ENCODE measurements at places on chromosomes 11 and 22.

DNA sequence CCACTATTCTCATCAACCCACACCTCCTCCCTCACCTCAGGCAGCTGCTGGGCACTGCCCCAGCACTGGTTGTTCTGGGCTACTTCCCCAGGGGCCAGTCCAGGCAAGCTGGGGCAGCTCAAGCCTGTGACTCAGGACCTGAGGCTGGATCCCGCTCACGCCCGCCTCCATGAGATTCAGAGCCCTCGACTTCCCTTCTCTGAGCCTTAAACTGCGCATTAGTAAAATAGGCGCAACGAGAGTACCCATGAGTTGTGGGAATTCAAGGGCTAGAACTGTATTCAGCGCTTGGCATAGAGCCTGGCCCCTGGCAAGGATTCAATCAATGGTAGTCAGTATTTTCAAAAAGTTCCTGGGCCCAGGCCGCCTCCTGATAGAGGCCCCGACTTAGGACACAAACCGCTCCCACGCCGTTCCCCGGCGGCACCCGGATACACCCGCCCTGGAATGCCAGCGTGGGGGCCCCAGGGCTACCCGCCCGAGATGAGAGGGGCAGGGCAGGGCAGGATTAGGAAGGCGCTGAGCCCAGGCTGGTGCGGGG lies 723 bp upstream of the CD82 start:
- no peak for DNase-seq

- no peak for DNase-seq
Observed at GRCh38 chr11:122741613-122742300, 86.2 kb downstream of the UBASH3B start.

- DNase-seq, result no peak
Observed at GRCh38 chr11:98625526-98625925, 395.2 kb upstream of the CNTN5 start.

DNA sequence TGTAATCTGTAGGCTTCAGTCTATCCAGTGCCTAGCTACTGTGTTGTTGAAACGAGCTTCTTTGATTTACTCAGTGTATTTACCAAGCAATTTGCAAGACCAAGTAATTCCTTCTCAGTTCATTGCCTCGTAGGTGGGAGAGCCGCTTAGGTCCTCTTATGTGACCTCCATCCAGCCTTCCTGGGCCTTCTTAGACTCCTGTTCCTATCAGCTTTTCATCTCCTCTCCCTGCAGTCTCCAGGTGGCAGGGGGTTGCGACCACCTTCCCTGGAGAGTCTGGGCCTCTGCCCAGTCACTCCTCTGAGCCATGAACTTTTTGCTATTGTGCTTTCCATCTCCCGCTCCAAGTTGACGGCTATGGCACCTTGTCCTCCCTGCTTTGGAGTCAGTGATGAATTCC lies 251.8 kb downstream of the KIRREL3 start:
- no peak for DNase-seq

DNA sequence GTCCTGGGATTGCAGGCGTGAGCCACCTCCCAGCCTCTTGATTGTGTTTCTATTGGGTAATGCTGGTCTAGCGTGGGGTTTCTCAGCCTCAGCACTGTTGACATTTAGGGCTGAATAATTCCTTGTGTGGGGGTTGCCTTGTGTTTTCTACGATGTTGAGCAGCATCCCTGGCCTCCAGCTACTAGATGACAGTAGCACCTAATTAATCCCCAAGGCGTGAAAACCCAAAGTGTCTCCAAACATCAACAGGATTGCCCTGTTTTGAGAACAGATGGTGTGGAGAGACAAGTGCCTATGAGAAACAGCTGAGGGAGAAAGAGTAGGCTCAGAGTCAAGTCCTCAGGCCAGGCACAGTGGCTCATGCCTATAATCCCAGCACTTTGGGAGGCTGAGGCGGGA lies 67.2 kb downstream of the SGSM1 start:
- no peak for DNase-seq

DNA sequence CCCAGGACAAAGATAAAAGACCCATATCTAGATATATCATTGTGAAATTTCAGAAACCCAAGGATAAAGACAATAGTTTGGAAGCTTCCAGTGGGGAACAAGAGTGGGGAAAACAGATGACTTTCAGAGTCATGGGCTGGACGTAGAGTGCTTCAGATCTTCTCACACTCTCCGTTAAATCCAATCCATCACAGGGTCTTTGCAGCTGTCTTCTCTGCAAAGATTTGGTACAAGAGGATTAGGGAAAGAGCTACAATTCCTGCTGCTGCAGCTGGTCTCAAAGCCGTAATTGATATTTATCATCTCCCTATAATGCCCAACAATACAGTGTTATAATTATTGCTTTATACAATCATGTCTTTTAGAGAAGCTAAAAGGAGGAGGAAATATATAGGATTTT lies 63.4 kb upstream of the CLPB start:
- DNase-seq, result no peak

DNA sequence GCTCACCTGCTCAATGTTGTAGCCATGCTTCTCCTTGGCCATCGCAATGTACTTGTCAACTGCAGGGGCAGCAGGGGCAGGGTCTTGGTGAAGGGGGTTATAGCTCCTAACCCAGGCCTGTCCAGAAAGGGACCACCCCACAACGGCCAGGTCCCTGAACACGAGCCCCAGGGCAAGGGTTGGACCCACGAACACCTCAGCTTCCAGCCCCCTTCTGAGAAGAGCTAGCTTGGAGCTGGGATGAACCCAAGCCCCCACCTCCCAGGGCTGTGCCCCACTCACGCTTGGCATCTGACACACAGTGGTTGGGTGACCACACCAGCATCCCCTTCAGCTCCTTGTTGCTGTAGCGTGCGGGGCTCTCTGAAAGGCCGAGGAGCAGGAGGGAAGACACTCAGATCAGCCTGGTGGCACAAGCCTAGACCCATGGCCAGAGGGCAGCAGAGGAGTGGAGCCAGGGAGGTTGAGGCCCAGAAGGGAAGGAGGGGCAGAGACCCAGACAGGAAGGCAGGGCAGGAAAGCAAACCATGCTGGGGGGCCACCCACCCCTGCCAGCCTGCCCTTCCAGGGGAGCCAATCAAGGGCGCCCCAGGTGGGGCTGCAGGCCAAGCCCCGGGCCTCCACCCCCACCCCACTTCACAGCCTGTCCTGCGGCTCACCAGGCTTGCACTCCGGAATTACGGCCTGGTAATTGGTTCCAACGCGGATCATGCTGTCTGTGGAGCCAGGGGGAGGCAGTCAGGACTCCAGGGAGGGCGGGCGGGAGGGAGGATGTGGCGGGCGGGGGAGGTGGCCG lies 1.9 kb downstream of the RCOR2 start:
- no peak for DNase-seq

DNA sequence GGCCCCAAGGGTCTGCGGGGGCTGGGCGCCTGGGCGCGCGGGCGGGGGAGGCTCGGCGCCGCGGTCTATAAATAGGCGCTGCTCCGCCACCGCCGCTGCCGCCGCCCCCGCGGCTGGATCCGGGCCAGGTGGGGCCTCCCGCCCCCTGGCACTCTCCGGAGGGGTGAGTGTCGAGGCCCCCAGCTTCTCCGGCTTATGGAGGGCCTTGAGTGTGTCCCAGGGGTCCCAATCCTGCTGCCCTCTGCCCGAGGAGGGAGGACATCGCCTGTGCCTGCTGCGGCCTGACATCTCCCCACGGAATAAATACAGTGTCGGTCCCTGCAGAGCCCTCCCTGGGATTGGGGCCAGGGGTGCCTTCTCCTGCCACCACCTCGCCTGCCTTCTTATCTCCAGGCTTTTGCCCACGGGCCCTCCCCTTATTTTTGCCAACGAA lies 4.3 kb upstream of the GP1BB start:
- no peak for DNase-seq

GRCh38 chr11:65422633-65423515 lies at the start of gene NEAT1:
NEAT1 (plus strand) TSS chr11:65422798.
- peak; percentile 99 for DNase-seq

GRCh38 chr11:109677876-109678275 lies 255.9 kb downstream of the C11orf87 start:
- DNase-seq, result no peak

- DNase-seq, result no peak
Observed at GRCh38 chr11:73530109-73530508, 67.8 kb downstream of the FAM168A start.

GRCh38 chr11:112785719-112786118 lies 175.5 kb upstream of the NCAM1 start:
- DNase-seq, result no peak

GRCh38 chr11:45984192-45984591 lies 61.7 kb downstream of the LARGE2 start:
- DNase-seq, result no peak

DNA sequence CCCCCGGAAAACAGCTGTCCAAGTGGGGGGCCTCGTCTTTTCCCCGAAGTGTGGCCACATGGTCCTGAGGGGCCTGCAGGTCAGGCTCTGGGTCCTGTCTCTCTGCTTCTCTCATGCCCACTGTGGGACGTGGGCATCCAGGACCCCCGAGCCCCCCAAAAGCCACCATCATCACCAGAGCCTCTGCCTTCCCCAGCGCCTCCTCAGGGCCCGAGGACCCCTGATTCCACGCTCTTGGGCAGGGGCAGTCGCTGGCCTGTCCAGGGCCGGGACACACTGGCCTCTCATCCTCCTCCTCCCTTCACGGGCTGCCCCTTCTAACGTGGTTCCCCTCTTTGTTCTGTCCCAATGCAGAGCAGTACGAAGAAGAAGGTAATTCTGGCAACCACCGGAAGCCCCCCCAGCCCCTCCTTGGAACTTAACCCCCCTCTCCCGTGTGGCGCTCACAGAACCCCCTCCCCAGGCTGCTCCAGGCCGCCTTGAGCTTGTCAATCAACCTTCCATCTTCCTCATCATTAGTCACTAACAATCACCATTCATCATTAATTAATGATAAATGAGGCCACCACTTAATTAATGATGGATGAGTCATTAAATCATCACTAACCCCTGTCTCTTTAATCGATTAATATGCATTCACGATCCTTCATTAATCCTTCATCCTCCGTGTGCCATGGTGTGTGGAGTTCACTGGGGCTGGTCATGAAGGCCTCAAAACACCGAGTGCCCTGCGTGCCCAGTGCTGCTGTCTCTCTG lies 3.9 kb downstream of the TNNT3 start:
- no peak for DNase-seq

DNA sequence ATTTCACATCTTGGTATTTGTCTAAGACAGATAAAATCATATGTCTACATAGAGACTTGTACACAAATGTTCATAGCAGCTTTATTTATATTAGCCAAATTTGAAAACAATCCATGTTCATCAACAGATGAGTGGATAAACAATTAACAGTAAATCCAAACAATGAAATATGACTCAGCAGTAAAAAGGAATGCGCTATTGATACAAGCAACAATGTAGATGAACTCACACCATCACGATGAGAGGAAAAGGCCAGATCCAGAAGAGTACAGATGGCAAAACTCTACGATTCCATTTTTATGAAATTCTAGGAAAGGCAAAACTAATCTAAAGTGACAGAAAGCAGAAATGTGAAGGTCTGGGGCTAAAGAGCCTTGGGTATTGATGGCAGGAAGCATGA lies 384.3 kb downstream of the NTM start:
- no peak for DNase-seq

GRCh38 chr11:47222696-47223095 lies 7.9 kb downstream of the DDB2 start:
- no peak for DNase-seq

GRCh38 chr11:13875643-13876042 lies 86.9 kb upstream of the SPON1 start:
- DNase-seq, result no peak

DNA sequence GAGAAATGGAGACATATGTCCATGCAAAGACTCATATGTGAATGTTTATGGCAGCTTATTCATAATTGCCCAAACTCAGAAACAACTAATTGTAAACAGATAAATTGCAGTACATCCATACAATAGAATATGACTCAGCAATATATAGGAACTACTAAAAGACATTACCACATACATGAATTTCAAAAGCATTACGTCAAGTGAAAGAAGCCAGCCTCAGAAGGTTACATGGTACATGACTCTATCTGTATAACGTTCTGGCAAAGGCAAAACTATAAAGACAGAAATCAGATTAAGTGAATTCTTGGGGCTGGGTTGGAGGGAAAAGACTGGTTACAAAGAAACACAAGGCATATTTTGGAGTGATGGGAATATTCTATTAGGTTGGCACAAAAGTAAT lies 7.2 kb downstream of the KCTD21 start:
- no peak for DNase-seq

- DNase-seq, result no peak
Observed at GRCh38 chr11:102853956-102854355, 10.5 kb upstream of the MMP3 start.

DNA sequence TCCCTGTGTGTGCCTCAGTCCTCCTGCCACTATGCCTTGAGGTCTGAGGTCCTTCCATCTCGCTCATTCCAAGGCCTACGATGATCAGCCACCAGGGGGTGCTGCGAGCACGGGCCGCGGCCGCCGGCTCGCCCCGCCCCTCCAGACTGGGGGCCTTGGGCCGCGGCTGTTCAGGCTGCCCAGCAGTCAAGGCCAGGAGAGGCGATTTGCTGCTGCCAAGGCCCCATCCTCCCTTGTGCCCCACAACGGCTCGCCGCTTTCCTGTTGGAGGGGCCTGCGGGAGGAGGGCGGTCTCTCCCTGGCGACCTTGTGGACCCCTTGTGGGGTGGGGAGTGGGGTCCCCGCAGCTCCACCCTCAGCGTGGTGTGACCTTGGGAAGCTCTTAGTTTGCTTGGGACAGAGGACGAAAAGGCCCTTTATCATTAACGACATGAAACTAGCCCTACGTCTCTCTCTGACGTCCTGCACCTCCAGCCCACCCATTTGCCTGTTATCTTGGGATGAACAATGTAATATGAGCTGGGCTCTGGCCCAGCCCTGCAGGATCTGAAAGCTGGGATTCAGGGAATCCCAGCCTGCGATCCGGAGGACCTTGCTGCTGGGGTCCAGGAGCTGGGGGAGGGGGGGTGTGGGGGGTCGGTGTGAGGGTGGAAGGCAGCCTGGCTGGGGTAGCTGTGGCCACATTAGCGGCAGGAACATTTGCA lies 5.3 kb upstream of the GALR3 start:
- peak; percentile 90 for DNase-seq

- DNase-seq, result no peak
Observed at GRCh38 chr11:75503531-75504099, 22.1 kb downstream of the GDPD5 start.

DNA sequence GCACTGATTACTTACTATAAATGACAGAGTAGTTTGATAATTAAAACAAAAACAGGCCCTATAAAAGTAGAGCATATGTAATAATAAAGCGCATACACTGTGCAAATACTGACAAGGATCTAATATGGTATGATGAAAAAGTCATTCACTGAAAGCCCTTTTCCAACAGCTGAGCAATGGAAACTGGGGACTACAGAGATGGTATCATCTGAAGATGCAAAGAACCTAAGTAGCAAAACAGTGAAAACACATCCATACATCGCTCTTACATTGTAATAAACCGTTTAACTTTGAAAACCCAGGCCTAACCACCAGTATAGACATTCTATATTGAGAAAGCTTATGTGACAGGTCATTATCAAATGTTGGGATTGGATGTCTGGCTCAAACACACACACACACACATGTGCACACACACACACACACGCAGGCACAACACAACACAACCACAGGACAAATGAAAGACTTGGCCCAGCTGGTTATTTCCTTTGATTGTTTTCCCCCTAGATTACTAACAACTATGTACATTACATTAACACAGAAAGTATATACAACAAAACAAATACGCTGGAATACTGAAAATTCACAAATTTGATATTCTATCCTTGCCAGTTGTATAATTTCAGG lies 119.5 kb downstream of the APOL5 start:
- DNase-seq, result no peak

- no peak for DNase-seq
Observed at GRCh38 chr11:47991266-47991830, 11.0 kb downstream of the PTPRJ start.

GRCh38 chr11:133086518-133086917 lies 445.8 kb downstream of the OPCML start:
- no peak for DNase-seq

- no peak for DNase-seq
Observed at GRCh38 chr22:23922921-23923320, 28.7 kb downstream of the MIF start.

Data from activated CD8-positive, alpha-beta memory T cell treated with anti-CD3 and anti-CD28 coated beads for 48 hours (primary cell).